ENCODE measurements at places on chromosomes 7 and 10.

GRCh38 chr7:39946693-39947092 lies 3.4 kb upstream of the CDK13 start:
- no peak for DNase-seq

GRCh38 chr7:35676211-35676610 lies 18.7 kb downstream of the HERPUD2 start:
- no peak for DNase-seq

DNA sequence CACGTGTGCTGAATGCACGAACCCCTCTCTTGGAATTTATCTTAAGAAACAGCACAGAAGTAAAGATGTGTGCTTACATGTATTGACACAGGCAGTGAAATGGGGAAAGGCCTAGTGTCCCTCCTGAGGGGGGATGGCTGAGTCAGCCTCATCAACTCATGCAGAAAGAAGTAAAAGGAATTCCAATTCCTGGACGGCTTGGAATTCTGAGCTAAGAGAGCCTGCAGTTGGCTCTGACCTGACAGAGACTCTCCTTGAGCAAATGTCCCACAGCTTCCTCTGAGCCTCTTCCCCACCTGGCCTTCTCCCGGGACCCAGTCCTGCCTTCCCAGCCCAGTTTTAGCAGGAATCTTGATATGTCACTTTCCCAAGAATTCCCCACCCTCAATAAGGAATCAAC lies 542.4 kb upstream of the ADARB2 start:
- DNase-seq, result no peak

DNA sequence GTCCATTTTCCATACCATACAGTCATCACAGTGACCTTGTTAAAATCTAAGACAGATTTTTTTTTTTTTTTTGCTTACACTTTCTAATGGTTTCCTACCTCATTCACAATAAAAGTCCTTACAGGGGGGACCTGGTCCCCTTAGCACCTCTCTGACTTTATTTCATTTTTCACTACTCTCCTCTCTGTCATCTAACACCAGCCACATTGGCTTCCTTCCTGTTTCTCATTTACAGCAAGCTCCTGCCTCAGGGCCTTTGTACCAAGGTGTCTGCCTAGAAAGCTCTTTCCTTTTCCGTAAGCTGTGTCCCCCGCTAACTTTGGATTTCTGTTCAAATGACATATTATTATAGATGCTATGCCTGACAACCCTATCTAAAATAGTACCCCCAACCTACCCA lies 27.7 kb downstream of the CC2D2B start:
- DNase-seq, result no peak

GRCh38 chr10:1034758-1035157 lies 9.1 kb upstream of the IDI2 start:
- DNase-seq, result no peak

GRCh38 chr7:141375442-141375841 lies 175.8 kb upstream of the AGK start:
- DNase-seq, result no peak

DNA sequence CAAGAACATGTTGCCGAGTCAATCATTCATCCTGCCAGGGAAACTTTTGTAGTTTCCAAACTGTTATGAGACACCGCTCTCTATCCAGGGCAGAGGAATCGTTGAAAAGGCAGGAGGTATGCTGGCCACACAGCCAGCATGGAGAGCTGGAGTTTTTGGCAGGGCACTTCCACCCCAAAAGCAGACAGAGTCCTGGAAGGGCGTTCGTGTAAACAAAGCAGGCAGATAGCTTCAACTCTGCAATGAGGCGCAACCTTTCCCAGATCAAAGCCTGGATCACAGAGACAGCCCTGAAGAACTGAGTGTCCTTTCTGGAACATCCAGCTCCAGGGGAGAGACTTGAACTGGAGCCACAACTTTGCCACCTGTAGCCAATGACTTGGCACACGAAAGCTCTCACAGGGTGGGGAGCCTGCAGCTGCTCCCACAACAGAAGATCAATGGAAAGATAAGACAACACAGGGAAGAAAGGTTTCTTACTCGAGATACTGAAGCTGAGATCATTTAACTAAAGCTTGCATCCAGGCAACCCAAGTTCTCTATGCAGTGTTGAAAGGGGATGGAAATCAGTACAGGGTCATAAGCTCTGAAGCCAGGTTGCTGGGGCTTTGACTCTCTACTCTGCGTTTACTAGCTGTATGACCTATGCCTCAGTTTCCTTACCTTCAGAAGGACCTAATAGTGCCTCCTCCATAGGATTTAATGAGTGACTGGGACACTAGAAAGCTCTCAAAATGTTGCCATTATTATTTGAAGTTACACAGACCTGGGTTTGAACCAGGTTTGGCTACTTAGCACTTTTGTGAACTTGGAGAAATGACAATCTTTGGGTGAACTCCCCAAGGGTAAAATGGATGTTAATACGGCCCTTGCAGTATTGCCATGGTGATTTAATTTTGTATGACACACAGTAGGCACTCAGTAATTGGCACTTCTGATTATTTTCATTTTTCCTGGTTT lies 434.8 kb upstream of the NPVF start:
- no peak for DNase-seq

- DNase-seq, result no peak
Measured at GRCh38 chr10:84193846-84194423, 402 bp upstream of the CDHR1 start.

GRCh38 chr10:12583891-12584595 lies 234.7 kb downstream of the CAMK1D start:
- no peak for DNase-seq

- no peak for DNase-seq
Measured at GRCh38 chr10:32271617-32272016, 75.3 kb downstream of the EPC1 start.

Data from NCI-H1105 (cell line).